Stimulated activated CD8-positive, alpha-beta memory T cell treated with anti-CD3 and anti-CD28 coated beads, Interleukin-15, amount 100 ng/mL, for 48 hours (primary cell): ENCODE measurements at places on chromosomes 1 and 21.

- DNase-seq, result no peak
These were observed 22.1 kb downstream of the MATN1 start for GRCh38 chr1:30701258-30701633.

DNA sequence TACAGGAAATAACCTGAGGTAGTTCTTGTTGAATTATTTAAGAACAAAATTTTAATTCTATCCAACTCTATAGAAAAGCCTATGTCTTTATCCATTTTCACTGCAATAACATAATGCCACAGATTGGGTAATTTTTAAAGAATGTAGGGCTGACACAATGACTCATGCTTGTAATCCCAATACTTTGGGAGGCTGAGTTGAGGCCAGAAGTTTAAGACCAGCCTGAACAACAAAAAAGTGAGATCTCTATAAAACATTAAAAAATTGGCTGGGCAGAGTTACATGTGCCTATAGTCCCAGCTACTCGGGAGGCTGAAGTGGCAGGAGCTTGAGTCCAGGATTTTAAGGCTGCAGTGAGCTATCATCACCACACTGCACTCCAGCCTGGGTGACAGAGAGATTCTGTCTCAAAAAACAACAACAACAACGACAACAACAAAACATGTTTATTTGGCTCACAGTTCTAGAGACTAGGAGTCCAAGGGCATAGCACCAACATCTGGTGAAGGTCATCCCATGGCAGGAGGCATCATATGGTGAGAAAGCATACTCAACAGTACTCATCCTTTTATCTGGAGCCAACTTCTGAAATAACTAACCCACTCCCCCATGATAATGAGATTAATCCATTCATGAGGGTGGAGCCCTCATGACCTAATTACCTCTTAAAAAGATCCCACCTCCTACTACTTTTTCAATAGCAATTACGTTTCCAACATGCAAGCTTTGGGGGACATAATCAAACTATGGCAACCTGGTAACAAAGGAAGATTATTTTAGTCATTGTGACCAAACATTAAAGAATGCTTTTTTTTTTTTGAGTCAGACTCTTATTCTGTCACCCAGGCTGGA, 59.6 kb downstream of the ABL2 start:
- DNase-seq, result no peak

DNA sequence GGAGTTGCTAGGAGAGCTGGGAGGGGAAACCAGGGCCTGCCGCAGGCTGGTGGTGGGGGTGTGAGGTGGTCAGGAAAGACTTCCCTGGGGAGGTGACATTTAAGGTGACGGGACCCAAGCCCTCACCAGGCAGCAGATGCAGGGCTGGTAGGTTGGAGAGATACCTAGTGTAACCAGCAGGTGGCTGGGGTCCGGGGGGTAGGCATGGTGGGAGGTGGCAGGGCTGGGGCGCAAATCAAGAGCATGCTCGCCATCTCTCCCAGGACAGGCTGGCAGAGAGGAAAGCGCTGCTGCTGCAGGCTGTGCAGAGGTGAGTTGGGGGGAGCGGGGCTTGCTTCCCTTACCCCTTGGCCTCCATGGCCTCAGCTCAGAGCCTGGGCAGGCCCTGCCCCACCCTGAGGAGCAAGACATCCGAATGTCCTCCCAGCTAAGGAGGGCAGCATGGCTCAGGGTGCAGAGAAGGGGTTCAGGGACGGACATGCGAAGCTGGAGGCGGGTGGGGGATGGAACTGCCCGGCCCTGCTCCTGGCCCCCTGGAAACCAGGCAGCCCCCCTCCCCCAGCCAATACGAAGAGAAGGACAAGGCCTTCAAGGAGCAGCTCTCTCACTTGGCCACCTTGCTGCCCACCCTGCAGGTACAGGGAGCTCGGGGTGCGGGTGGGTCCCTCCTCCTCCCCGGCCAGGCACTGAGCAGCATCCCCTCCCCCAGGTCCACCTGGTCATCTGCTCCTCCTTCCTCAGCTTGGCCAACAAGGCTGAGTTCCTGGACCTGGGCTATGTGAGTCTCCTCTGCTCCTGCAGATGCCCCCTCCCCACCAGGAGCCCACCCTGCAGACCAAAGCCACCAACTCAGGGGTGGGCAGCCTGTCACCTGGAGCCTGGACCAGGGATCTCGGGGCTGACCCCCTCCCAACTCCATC, 4.0 kb downstream of the RNF207 start:
- no peak for DNase-seq

DNA sequence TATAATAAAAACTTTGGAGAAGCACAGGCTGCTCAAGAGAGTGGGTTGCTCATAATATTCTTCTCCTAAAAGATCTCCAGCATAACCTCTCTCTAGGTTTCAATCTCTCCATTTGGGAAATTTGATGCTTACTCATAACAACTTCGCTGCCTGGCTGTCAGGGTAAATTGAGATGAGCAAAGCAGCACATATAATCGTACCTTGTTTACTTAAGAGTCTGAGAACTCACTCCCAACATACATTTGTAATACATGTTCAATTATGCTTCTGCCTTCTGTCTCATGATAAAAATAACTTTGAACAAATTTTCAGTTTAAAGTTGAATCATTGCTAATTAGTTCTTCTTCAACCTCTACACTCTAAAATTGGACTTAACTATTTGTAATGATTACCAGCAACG, 68.9 kb downstream of the DUSP10 start:
- no peak for DNase-seq

DNA sequence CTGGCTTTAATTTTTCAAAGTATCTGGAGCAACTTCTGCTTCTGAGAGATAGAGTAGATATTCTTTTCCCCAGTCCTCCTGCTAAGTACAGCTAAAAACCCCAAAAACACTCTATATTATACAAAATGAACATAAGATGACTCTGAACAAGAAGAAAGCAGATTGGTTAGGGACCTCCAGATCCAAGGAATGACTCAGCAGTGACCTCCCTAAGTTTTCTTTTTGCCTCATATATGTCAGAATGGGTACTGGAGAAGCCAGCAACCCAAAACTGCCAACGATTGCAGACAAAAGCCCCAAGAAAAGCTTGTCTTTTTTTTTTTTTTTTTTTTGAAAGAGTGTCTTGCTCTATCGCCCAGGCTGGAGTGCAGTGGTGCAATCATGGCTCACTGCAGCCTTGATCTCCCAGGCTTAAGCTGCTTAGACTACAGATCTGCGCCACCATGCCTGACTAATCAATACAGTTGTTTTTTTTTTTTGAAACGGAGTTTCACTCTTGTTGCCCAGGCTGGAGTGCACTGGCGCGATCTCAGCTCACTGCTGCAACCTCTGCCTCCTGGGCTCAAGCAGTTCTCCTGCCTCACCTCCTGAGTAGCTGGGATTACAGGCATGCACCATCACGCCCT, 22.7 kb downstream of the NDUFS5 start:
- no peak for DNase-seq
